ENCODE measurements at places on chromosomes 7 and 10. TPM values are rescaled to one million over a fixed set of nuclear protein-coding genes. Genes with fewer than 3 reads are reported as not detected.

The NKX1-2 gene
- total RNA-seq: 0.07 TPM

The GPR158 gene
- 0.04 TPM for total RNA-seq

The CCL26 gene
- total RNA-seq: 6.8 TPM

The CHST3 gene
- 35.6 TPM for total RNA-seq
